ENCODE measurements at places on chromosomes 11 and 22.

DNA sequence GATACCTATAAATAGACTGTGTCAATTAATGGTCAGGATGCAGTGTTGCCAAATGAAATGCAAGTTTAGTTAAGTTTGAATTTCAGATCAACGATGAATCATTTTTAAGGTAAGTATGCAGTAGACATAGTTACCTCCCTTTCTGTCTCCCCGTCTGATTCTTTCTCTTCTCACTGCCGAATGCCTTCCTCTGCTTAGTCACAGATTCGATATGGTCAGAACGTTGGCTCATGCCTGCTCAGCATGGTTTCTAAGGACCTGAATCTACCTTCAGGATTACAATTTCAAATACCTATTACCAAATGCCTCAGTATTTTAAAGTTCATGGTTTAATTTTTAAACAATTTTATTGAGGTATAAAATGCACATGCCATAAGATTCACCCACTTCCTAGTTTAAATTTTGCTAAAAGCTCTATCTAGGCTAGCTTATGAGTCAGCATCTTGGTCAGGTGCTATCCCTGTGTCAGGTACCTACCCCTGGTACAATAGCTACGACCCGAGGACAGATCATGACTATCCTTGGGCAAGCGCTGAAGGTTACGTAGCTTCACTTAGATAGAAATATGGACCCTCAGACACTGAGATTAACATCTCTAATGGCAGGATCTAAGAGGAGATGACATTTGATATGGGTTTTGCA is 78.2 kb upstream of the SPON1 start:
- no peak for DNase-seq

GRCh38 chr11:113475160-113475761 is at the start of gene DRD2:
Gene DRD2 (minus strand): TSS chr11:113475398. CDS start chr11:113424651, 50,747 bp downstream.
- DNase-seq: no peak

DNA sequence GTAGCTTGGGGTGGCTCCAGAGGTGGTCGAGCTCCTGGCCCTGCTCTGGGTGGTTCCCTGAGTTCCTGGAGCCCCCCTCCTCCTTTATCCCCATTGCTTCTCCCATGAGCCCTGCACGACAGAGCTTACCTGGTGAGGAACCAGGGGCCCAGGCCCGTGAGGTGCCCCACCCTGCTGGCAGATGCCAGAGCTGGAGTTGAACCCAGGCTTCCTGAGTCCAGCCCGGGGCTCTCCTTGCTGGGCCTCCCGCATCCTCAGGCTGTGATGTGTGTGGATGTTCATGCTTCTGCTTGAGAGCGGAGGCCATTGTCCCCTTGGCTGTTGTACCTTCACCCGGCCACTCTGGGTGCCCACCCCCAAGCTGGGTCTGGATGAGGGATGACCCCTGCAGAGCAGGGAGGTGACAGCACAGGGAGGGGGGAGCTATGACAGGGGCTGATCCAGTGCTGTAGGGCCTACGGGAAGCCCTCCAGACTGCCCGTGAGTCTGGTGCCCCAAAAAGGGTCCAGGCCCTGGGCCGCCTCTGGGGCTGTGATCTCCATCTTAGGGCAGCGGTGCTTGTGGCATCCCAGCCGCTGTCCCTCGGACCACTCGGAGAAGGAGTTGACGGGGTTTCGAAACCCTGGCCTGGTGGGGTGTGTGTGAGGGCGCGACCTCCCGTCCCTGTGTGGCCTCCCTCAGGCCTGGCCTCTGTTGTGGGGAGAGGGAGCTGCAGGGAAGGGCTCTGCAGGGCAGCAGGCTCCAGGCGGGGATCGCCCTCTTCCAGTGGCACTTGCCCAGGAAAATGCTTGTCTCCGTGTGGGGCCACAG is 14.4 kb downstream of the MPPED1 start:
- DNase-seq: no peak

- DNase-seq: peak; percentile 95
Measured at GRCh38 chr11:64225608-64226506, at the start of the genes NUDT22 and TRPT1. Gene NUDT22 (plus strand): TSS chr11:64226274. CDS start chr11:64226653, 379 bp downstream. Gene TRPT1 (minus strand): TSS chr11:64226186. CDS start chr11:64225860, 326 bp downstream.

- peak; percentile 5 for DNase-seq
Measured at GRCh38 chr11:49995565-49995964, 13.2 kb upstream of the OR4C12 start.

DNA sequence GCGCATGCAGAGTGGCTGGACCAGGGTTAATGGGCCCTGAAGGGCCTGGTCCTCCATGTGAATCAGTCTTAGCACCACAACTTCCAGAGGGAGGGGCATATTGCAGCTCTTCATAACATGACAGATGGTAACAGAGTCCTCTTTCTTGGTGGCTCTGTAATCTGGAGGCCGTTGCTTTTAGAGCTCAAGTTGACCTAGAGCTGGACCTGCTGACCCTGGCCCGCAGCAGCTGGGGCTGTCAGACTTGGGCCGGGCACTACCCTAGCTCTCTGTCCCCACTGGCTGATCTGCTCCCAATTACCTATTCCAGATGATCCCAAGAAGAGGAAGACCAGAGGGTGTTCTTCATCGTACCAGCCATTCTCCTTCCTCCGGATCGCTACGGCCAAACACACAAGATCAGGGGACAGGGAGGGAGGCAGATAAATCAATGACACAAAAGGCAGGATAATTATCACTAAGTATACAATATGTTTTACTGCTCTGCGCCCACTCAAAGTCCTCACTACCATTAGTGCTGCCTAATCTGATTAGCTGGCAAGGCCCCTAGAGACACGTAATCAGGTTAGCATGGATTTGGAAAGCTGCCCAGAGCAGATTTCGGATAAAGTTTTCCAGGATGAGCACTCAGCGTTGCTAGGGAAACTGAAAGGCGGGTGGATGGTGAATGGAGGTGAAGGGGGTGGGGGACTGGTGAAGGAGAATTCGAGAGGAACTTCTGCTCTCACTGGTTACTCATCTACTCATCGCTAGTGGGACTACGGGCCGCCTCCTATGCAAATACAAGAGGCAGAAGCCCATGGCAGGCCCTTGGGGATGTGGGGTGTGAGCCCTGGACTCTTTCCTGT is 64.5 kb upstream of the PHOX2A start:
- DNase-seq: no peak

DNA sequence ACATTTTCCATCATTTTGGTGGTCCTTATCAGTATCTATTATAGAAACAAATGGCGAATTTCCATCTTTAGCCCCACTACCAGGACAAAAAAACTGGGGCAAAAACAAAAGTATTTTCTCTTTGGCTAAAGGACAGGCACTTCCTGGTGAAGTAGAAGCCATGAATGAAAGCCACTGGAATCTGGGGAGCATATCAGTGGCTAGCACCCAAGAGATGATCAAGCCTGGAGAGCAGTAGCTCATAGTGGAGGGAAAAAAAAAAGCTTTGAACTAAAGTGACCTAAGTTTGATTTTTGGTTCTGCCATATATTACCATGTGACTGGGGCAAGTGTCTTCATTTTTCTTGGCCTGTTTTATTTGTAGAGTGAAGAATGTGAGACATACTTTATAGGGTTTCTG is 272.3 kb downstream of the GUCY1A2 start:
- no peak for DNase-seq

DNA sequence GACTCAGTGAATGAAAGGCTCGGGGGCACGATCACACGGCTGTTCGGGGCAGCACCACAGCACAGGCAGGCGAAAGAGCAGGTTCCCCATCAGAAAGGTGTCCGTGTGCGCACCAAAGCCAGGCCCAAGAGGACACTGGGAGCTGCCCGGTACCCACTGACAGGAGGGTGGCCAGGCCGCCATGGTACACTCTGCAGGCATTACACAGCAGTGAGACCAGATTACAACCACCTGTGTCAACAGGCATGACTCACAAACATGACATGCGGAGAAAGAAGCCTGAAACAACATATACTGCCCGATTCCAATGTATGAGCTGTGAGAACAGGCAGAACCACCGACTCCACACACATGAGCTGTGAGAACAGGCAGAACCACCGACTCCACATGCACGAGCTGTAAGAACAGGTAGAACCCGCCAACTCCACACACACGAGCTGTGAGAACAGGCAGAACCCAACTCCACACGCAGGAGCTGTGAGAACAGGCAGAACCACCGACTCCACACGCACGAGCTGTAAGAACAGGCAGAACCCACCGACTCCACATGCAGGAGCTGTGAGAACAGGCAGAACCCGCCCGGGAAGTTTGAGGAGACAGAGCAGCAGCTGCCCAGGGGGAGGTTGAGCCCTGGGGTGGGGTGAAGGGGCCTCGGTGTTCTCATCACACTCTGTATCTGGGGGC is 32.6 kb downstream of the KIAA0930 start:
- DNase-seq: no peak

GRCh38 chr11:59224351-59224928 is 11.7 kb upstream of the MPEG1 start:
- no peak for DNase-seq

DNA sequence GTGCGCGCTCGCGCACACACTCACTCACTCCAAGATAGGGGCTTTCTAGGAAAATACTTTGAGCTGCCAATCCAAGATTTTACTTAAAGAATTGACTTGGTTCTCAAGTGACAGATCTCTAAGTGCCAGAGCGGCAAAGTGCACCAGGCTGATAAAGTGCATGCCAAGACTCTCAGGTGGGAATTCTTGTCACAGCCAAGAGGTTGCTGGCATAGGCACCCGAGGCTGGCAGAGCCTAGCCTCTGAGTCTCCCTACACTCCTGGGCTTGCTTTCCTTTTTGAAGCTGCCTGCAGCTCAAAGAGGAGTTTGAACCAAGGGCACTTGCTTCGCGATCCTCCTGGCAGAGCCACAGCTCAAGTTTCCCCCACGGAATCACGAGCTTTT is 2.5 kb upstream of the ADM start:
- DNase-seq: no peak

DNA sequence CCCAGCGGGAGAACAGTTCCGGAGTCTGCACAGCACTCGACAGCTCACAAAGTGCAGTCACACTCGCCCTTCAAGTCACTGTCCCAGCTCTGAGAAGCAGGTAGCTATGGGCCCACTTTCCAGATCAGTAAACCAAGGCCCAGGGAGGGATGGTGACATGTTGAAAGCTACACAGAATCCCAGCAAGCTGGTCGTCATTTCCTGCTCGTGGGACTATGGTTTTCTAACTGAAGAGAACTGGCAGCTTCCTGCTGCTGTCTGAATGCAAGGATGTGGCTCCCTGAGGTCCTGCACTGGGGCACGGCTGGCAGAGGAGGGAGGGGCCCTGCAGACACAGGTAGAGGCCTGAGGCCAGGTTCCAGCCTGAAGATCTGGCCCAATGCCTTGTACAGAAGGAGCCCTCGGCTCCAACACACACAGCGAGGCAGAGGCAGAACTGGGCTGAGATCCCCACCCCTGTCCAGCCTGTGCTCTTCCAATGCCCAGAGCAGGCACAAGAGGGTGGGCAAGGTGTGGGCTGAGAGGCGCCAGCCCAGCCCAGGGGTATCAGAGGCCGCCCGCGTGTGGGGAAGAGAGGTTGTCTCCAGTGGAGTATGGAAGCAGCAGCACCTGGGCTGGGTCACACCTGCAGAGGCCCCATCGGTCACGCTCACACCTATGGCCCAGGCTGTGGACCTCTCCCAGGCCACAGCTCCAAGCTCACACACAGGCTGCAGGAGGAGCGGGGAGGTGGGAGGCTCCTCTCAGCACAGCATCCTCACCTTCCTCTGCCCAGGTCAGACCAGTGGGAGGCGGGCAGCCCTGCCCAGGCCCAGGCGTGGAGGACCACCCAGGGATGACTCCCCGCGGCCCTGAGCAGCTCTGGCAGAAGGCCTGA is 119.2 kb downstream of the PHF21B start:
- DNase-seq: no peak

DNA sequence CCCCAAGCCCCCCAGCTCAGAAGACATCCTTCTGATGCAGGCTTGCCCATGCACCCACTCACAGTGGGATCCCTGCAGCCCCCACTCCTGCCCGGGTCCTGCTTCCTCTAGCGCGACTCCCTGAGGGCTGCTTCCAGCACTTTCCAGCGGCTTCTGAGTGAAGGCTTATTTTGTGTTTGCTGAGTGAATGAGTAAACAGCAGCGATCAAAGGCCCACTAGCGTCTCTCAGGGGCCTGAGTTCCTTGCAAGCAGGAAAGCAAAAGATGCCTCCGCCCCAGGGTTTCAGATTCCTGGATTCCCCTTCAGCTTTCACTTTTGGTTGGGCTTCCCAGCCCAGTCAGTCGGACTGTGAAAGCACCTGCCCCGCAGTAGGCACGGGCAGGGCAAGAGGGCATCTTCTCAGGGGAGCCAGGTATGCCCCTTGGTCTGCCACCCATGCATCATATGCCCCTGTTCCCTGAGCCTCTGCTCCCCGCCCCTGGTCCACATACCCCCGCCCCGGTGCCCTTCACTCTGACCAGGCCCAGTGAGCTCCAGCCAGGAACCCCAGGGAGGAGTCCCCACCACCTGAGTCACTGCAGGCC is 9.2 kb downstream of the FADD start:
- no peak for DNase-seq

GRCh38 chr11:36008584-36008983 is 64.7 kb downstream of the LDLRAD3 start:
- no peak for DNase-seq

DNA sequence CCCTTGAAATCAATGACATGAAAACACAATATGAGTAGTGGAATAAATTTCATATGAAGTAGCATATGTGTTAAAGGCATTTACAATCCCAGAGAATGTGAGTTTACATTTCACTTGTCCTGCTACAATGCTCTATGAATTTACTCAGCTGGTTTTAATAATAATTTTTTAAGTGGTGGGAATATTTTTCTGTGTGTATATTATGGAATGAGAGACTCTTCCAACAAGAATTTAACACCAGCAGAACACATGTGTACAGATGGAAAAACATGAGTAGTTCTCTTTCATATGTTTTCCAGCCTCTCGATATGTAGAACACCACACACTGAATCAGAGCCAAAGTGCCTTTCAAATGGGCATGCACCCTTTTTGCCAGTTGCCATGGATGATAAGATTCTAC is 170.4 kb downstream of the MAML2 start:
- DNase-seq: no peak

DNA sequence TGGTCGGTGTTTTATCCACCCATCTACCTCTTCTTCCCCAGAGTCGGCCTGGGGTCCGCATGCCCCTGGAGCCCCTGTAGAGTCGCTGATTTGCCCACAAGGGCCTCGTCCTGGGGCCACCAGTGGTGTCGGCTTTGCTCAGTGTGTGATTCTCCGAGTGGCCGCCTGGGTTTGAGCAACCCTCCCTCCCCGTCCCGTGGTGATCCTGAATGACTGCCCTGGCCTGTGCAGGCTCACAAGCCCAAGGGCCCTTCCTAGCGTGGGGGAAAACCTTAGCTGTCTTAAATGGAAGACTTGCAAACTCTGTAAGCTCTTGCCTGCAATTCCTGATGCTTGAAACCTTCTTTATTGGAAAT is 128.3 kb downstream of the OSBP2 start:
- no peak for DNase-seq

DNA sequence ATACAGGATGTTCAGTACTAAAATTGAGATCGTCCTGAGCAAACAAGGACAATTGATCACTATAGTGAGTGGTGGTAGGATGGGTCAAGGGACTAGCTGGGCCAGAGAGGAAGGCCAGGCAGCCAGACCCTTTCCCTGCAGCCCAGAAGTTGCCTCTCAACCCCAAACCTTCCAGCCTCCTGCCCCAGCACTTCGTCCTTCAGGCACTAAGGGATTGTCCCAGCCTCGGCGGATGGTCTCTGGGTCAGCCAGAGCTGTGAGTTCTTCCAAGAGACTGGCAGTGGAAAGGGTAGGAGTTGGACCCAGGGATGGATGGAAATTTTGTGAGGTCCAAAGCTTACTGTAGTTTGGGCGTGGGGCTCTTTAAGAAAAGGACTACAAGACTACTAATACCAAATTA is 3.6 kb upstream of the LMO1 start:
- DNase-seq: no peak
